Common myeloid progenitor, CD34-positive (primary cell): ENCODE measurements at places on chromosomes 6 and 20.

GRCh38 chr6:107822176-107823046 is 1.7 kb downstream of the SCML4 start:
- DNase-seq, result peak; percentile 60

GRCh38 chr6:158500016-158500735 is 59.7 kb upstream of the TMEM181 start:
- DNase-seq, result no peak

- no peak for DNase-seq
Measured at GRCh38 chr6:54361188-54361587, 52.9 kb downstream of the TINAG start.

GRCh38 chr6:136123468-136123867 is 126.6 kb downstream of the MTFR2 start:
- no peak for DNase-seq

GRCh38 chr20:24983896-24984295 is 8.7 kb downstream of the APMAP start:
- no peak for DNase-seq

- DNase-seq, result no peak
Measured at GRCh38 chr6:109450801-109451200, 4.8 kb downstream of the MICAL1 start.

- DNase-seq, result no peak
Measured at GRCh38 chr20:15639839-15640238, 933.4 kb downstream of the KIF16B start.

GRCh38 chr6:108091288-108091687 is 16.7 kb upstream of the OSTM1 start:
- no peak for DNase-seq

DNA sequence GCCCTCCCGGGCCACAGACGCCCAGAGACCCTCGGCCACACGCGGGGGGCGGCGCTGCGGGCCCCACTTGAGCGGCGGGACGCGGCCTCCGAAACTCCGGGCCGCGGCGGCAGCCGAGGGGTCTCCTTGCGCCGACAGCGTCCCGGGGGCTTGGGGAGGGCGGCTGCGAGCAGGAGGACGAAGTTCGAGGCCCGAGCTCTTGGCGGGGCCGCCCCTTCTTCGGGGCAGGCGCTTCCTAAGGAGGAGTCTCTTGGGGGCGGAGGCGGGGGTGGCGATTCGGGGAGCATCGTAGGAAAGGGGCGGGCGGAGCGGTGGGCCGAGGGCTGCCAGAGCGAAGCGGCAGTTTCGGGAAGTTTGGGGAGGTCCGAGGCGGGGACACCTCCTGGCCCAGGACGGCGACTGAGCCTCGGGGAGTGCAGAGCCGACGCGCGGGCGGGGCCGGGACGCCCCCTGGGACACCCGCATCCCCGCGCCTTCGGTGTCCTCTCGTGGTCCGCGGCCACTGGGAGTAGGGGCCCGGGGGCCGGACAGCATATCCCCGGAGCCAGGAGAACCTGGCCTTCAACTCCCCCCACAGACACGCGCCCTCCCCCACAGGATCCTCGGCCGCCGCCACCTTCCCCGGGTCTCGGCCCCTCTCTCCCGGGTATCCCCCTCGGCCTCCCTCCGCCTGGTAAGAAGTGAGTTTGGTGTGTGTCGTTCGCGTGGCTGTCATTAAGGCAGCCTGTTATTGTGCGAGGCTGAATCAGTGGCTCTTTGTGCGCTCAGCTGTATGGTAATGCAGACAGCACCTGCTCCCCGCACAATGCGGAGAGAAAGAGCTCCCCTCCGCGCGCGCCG is 613 bp upstream of the DLL1 start:
- peak; percentile 53 for DNase-seq
